ENCODE measurements at places on chromosomes 2 and 18. TPM values are rescaled to one million over a fixed set of nuclear protein-coding genes. Genes with fewer than 3 reads are reported as not detected.
A peak's percentile ranks its signal among the peaks of the same experiment; 100 is the strongest.

GRCh38 chr2:120700659-120701058, 35.0 kb upstream of the GLI2 start:
- DNase-seq: no peak

GRCh38 chr2:79832511-79833234, 319.8 kb downstream of the CTNNA2 start:
- no peak for DNase-seq

DNA sequence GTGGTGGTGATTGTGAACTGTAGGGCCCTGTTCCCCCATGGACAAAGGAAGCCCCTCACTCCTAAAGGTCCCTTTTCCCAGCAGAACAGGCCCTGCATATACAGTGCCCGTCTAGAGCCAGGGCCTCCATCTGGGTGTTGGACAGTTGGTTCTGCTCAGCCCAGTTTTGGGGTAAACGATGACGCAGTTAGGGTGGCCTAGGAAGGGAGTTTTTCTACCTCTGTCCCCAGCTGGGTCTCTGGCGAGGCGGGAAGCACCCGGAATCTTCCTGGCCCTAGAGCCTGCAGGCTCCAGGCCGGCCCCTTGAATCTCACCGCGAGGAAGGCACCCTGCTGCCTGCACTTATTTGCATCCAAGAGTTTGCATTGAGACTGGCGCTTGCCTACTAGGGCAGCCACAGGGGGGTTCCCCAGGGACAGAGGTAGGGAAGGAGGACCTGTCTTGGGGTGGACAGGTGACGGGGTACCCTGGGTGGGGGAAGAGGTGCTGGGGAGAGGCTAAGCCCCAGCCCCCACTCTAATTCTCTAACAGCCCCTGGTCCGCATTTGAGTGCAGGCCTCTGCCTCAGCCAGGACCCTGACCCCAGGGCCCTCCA, 529 bp upstream of the MTA3 start:
- peak; percentile 25 for DNase-seq

- DNase-seq: no peak
Measured at GRCh38 chr18:77160515-77160914, 27.9 kb upstream of the MBP start.

GRCh38 chr2:236601316-236602202, 31.9 kb downstream of the ACKR3 start:
- no peak for DNase-seq

- peak; percentile 99 for DNase-seq
Measured at GRCh38 chr2:11829947-11830707, 83.7 kb downstream of the LPIN1 start.

GRCh38 chr2:232833830-232834229, 36.2 kb upstream of the SNORC start:
- no peak for DNase-seq

- no peak for DNase-seq
Measured at GRCh38 chr18:79798999-79799370, 1.2 kb downstream of the KCNG2 start.

DNA sequence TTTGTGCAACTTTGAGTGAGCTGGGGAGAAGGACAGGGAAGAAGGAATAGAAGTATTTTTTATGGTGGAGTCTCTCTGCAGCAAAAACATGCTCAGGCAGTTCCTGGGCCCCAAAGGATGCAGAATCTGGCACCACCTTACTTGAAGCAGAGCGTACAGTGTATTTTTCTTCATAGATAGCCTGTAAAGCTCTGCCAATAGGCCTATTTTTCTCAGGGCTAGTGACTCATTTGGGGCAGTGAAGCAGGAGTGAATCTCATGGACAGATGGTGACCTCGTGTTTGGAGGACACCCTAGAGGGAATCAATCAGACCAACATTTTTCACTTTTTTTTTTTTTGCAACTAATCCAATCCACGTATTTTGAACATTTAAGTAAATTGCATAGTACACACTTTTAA, 268.1 kb upstream of the CXCR4 start:
- DNase-seq: no peak

- DNase-seq: no peak
Measured at GRCh38 chr2:20208476-20208859, 16.5 kb downstream of the SDC1 start.

- no peak for DNase-seq
Measured at GRCh38 chr18:63253428-63254372, 65.9 kb downstream of the BCL2 start.

DNA sequence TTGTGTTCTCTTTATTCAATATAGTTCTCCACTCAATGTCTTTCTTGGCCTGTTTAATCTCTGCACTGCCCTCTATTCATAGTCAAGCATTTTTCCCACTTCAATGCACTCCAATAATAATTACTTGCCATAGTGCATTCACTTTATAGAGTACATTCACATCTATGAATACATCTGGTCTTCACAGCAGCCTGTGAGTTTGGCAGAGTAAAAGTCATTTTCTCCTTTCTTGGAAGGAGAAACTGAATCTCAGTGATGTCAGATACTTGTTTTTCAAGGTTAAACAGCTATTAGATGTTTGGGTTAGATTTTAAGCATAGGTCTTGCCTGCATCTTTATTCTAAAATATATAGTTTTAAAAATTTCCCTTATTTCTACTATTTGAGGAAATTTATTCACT, 373.2 kb downstream of the TRIB2 start:
- DNase-seq: no peak

DNA sequence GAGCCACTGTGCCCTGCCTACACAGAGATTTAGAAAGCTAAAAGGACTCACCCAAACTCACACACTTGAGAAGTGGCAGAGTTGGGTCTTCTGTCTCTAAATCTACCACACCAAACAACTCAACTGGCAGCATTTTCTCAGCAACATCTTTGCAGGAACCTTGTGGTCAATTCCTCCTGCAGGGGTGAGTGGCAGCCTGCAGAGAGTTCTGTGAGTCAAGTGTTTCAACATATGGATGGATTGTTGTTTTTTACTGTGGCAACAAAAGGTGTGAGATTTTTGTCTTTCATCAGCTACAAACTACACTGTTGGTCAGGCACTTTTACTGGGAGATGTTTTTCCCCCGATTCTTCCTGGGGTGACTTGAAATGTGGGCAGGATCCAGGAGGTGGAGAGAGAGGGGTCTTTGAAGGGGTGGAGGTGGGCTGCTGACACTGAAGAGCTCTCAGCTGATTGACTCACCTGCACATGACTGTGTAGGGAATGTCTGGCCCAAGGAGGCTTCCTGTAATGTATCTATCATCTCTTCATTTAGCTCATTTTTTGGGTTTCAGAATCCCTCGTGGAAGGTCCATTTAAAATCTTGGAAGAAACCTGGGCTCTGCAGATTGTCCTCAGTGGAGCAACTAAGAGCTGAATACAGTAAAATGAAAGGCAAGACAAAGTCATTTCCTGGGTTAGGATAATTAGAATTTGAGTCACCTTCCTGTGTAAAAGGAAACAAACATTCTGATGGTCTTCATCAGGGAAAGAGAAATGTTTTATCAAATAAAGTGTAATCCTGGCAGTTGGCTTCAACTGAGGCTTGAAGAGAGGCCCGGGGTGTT, 98.6 kb downstream of the MSH2 start:
- DNase-seq: no peak

DNA sequence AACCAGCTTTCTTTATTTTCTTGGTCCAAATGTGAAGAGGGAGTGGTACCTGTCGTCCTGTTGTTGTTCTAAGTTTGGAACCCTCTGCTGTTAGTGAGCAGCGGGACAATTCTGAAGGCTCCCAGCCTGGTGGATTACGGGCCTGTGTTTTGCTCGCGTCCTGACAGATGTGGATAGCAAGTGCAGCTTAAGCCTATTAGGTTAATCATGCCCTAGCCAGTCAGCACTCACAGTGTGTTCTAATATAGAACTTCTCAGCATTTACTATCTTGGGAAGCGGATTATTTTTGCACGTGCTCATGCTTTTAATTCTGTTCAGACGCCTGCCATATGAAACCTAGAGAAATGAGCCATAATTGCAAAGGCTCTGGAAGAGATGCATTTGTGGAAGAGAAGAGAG, at the start of gene PCARE:
TSS of gene PCARE (minus strand) at position 113 of the 400 bp plus-strand sequence. CDS start 262 bp downstream, outside the sequence.
- no peak for DNase-seq

DNA sequence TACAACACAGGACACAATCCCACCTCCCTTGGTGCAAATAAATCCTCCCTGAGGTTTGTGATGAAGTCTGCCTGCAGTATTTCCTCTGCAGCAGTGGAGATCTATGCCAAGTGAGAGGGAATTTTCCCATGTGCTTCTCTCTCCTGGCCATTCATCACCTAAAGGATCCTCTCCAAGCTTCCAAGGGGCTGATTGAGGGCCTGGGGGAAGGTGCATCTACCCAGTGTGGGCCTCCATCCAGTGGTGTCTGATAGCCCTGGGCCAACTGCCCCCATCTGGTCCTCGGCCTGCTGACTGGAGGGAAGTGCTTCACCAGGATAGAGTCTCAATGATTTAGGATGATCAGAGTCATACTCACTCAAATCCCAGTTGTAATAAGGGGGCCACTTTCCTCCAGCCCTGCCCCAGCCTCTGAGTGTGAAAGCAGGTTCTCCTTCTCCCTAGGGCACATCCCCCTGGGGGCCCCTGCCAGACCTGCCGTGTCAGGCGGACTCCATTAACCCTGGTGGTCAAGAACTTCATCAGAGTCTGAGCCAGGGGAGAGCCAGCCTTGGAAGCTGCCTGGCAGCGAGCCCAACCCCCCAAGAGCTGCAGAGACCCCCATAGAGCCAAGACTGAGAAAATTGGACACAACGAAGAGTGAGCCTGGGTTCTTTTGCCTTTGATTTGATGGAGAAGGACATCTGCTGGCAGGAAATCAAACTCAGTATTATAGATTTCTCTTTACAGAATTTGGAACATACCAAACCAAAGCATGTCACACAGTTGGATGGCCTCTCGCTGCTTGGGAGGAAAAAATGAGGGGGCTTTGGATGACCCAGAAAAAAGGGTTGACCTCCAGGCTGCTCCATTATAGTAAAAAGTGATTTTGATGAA, 509.6 kb downstream of the CMPK2 start:
- DNase-seq: no peak

- DNase-seq: peak; percentile 94
Measured at GRCh38 chr18:63604791-63605567, 17.8 kb downstream of the SERPINB13 start.

GRCh38 chr2:1115843-1116539, 165.3 kb downstream of the SNTG2 start:
- no peak for DNase-seq

DNA sequence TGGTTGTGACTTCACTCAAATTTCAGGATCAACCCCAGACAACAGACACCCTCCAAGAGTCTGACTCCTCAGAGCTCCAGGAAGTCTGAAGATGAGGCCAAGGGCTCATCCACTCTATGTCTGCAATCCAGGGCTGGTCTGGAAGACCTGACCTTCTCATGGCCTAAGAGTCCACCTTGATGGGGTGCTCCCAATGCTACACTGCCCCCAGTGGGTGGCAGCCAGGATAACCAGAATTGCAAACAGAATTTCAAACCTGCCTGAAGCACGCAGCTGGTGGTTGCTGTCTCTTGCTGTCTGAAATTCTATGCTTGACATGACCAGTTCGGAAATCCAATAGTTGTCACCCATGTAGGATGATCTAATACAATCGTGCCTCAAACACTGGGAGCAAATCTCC, 96.0 kb downstream of the UXS1 start:
- no peak for DNase-seq

DNA sequence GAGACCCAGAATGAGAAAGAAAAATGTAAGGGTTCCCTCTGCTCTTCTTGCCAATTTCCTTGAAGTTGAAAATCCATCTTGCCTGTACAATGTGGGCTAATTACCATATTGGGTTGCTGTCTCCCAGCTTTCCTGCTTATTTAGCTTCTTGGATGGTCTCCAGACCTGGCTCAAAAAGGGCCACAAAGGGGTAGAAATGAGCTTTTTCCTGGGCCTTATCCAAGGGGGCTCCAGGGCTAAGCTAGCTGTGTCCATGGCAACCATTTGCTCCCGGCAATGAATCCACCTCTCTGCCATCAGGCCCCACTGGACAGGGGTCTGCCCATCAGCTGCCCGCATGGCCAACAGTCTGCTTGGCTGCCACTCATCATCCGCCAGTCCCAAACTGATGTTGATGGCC, 85.0 kb downstream of the BOD1L2 start:
- DNase-seq: no peak

DNA sequence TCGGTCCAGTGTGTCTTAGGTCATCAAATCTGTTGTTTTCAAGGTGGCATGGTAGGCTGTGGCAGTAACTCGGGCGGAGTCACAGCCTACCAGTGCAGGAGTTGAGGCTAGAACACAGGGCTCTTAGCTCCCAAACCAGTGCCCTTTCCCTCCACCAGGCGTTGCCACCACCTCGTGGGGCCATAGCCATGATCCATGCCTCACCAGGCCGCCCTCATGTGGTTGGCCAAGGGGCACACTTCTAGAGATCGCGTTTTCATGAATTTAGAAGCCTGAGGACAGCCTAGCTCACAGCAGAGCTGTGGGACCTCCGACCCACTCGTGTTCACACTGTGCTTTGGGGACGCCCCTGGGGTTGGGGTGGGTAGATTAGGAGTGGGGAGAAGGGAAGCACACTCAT, 10.6 kb downstream of the SEC11C start:
- DNase-seq: no peak

DNA sequence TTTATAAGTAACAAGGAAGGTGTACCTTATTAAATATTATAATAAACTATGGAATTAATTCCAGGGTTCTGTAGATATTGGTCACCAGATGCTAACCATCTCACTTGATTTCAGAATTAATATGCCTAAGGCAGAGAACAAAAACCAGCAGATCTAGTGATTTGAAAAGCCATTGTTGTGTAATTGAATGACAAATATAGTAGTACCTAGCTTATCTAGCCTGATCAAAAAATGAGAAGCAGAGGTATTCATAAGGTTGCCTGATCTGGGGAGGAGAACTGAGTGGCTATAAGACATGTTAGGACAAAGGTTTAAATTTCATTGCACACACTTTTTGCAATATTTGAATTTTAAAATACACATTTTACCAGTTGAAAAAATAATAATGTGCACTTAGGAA, 132.0 kb upstream of the UBE2E3 start:
- no peak for DNase-seq

GRCh38 chr2:182715121-182715891, 751 bp upstream of the DNAJC10 start:
- no peak for DNase-seq

DNA sequence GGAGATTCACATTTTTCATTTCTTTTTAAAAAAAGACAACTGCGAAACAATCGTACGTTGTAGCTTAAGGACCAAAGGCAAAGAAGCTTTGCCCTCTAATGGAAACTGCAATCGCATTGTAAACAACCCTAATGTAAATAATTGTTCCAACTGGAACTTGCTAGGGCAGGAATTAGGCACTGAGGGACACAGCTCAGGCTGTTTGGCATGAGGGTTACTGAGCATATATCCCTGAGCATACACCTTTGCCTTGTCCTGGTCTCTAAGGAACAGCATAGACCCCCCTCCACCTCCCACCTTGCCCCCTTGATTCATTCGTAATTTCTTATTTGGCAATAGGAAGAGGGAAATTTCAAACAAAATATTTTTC, 396.4 kb downstream of the LNPK start:
- no peak for DNase-seq

The ADCYAP1 gene
- total RNA-seq: not detected

The ACMSD gene
- not detected for total RNA-seq

The SULT6B1 gene
- not detected for total RNA-seq

The CD207 gene
- not detected for total RNA-seq

The SMAD7 gene
- total RNA-seq: 5.8 TPM

The RESP18 gene
- not detected for total RNA-seq

The RAB17 gene
- 86.3 TPM for total RNA-seq

The ACTR2 gene
- 246 TPM for total RNA-seq

The KRTCAP3 gene
- 62.9 TPM for total RNA-seq

The ABCB11 gene
- not detected for total RNA-seq

The TCF23 gene
- total RNA-seq: not detected

The DDX1 gene
- 54.2 TPM for total RNA-seq

The TSPYL6 gene
- not detected for total RNA-seq

The DNAJC5G gene
- total RNA-seq: not detected

The EVX2 gene
- total RNA-seq: not detected

The CFC1 gene
- not detected for total RNA-seq

The DHX57 gene
- 28.1 TPM for total RNA-seq

The TACR1 gene
- not detected for total RNA-seq

Data from PC-9 (cell line).